ENCODE measurements at places on chromosomes 7 and 10. TPM values are rescaled to one million over a fixed set of nuclear protein-coding genes. Genes with fewer than 3 reads are reported as not detected.
A peak's percentile ranks its signal among the peaks of the same experiment; 100 is the strongest.

DNA sequence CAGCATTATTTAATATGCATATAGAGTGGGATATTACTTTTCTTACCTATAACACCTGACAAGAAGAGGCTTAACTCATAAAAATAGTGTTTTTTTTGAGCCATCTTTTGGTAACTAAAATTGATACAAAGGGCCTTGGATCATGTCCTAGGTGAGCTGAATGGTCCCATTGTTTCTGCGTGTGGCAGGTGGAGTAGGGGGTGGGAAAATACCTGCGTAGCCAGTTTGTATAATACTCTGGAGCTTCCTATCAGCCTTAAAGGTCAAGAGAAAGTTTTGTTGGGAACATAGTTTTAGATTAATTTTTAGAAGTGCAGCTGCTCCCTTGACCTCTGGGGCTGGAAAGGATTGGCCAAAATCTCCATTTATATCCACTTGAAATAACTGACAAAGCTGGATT, 244.6 kb downstream of the PHTF2 start:
- no peaks in the 10 kb centered on the region for H3K36me3 ChIP-seq
- DNase-seq, result no peak
- H3K4me3 ChIP-seq, result no peak overlapping the region
- H3K4me1 ChIP-seq, result no peaks in the 10 kb centered on the region
- H3K27ac ChIP-seq, result no peak overlapping the region
- no peaks in the 10 kb centered on the region for H3K27me3 ChIP-seq

DNA sequence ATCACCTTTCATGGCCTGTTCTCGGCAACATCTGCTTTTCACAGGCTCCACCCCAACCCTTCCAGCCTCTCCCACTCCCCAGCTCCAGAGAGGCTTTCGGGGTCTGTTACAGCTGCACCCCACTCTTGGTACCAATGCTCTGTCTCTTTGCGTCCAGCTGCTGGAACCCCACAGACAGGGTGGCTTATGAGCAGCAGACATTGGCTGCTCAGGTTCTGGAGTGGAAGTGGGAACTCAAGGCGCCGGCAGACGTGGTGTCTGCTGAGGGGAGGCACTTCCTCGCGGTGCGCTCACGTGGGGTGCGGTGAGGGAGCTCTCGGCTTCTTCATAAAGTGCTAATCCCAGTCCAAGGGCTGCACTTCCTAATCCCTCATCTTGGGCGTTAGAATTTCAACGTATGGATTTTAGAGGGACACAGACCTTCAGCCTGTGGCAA, 185.7 kb downstream of the ELFN1 start:
- no peaks in the 10 kb centered on the region for H3K27me3 ChIP-seq
- peak; percentile 29 for DNase-seq
- no peaks in the 10 kb centered on the region for H3K4me1 ChIP-seq
- no peak overlapping the region for H3K27ac ChIP-seq

DNA sequence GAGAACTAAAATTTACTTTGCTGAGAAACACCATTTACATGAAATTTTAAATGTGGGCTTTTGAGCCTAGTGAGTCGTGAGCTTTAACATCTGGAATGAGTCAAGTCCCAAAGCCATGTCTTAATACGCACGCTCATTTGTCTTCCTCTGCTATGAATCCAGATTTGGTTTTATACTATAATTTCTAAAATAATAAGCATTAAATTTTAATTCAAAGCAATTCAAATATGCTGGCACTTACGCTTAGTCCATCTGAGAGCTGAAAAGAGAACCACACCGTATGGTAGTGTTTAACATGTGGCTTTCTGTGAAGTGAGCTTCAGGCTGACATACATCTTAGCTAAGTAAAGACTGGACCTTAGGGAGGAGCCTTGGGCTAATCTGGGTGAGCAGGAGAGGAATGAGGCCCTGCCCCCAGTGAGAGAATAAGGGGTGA, 52.2 kb downstream of the CUBN start:
- H3K27ac ChIP-seq, result no peak overlapping the region
- no peak overlapping the region for H3K4me3 ChIP-seq
- H3K36me3 ChIP-seq, result no peaks in the 10 kb centered on the region
- DNase-seq, result no peak

GRCh38 chr10:106958589-106959361, 205.7 kb downstream of the SORCS1 start:
- H3K27me3 ChIP-seq, result no peaks in the 10 kb centered on the region
- no peaks in the 10 kb centered on the region for H3K36me3 ChIP-seq
- DNase-seq, result no peak
- peaks cover 14% of the 10 kb centered on the region for H3K4me1 ChIP-seq

- no peak overlapping the region for H3K27ac ChIP-seq
- no peak overlapping the region for H3K4me3 ChIP-seq
- no peak for DNase-seq
These were observed 45.3 kb upstream of the PPIF start for GRCh38 chr10:79301754-79302530.

DNA sequence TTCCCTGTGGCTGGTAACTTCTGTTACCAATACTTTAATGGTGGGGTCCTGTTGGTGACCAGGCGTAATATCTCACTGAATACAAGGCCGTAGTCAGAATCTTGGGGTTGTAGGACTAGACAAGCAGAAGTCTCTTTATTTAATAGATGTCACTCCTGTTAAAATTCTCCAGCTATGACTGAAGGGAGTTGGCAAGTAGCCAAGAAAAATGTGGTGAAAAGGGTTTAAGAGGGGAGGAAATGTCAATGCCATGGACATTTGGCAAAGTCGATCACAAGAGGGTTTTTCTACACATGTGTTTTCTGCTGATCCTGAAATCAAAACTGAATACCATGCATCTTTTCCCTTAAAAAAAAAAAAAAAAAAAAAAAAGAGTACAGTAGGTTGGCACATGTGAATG, 533.5 kb downstream of the AUTS2 start:
- no peak for DNase-seq
- H3K27me3 ChIP-seq, result no peaks in the 10 kb centered on the region
- H3K36me3 ChIP-seq, result no peaks in the 10 kb centered on the region

GRCh38 chr7:45001138-45001694, 1.2 kb downstream of the CCM2 start:
- H3K4me1 ChIP-seq, result peaks cover 17% of the 10 kb centered on the region
- peak overlapping the region; percentile 94 for H3K27ac ChIP-seq
- no peaks in the 10 kb centered on the region for H3K27me3 ChIP-seq
- no peaks in the 10 kb centered on the region for H3K36me3 ChIP-seq
- peak overlapping the region; percentile 59 for H3K4me3 ChIP-seq

GRCh38 chr10:116053910-116054309, 219.1 kb downstream of the GFRA1 start:
- no peak overlapping the region for H3K27ac ChIP-seq
- no peak overlapping the region for H3K4me3 ChIP-seq
- DNase-seq, result no peak
- no peaks in the 10 kb centered on the region for H3K36me3 ChIP-seq

- H3K36me3 ChIP-seq, result no peaks in the 10 kb centered on the region
- no peaks in the 10 kb centered on the region for H3K4me1 ChIP-seq
- no peak overlapping the region for H3K27ac ChIP-seq
- no peak for DNase-seq
- H3K4me3 ChIP-seq, result no peak overlapping the region
- no peaks in the 10 kb centered on the region for H3K27me3 ChIP-seq
These were observed 211.6 kb upstream of the MAGI2 start for GRCh38 chr7:79664884-79665676.

DNA sequence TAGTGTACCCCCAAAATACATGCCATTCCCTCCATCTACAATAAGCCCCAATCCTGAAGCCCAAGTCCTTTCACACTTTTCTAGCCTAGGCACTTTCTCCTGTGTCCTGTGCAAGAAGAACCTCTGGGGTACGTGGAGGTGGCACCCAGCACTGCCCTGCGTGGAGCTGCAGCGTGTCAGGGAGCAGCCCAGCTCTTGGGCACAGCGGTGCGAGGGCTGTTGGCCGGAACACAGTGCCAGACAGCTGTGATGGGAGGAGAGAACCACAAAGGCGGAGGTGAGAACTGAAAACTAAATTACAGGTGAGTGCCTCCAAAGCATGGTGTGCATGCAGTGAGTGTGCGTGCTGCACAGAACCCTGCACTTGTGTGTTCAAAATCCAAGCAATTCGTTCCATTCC, 621.3 kb upstream of the ADARB2 start:
- H3K27me3 ChIP-seq, result no peaks in the 10 kb centered on the region
- no peak overlapping the region for H3K27ac ChIP-seq
- no peak overlapping the region for H3K4me3 ChIP-seq
- H3K36me3 ChIP-seq, result no peaks in the 10 kb centered on the region

GRCh38 chr10:285216-285615, 150.0 kb downstream of the ZMYND11 start:
- no peaks in the 10 kb centered on the region for H3K27me3 ChIP-seq
- H3K4me1 ChIP-seq, result peaks cover 7% of the 10 kb centered on the region
- peaks cover 25% of the 10 kb centered on the region for H3K36me3 ChIP-seq
- no peak overlapping the region for H3K4me3 ChIP-seq
- DNase-seq, result peak; percentile 48
- no peak overlapping the region for H3K27ac ChIP-seq

DNA sequence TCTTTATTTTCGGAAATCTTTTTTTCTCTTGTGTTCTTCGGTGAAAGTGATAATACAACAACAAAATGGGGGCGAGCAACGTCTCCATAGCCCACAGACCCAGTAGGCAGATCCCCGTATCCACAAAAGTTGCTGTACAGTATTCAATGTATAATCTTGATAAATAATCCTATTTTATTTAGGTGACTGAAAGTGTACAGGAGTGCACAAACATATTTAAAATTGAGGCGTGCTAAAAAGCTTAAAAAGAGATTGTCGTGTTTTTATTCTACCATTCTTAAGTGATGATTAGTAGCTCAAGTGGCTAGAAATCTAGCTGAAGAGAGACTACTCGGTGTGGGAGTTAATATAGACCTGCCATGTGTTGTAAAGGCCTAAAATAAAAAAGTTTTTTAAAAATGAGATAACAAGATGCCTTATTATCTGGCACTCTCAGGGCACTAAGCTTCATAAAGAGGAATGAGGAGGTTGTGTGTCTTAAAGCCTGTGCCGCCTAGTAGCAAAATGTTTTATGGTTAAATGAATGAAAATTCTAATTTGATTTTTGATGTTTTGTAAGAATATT, 1.6 kb downstream of the CAPZA2 start:
- peak overlapping the region; percentile 99 for H3K27ac ChIP-seq
- no peak for DNase-seq
- peak overlapping the region; percentile 85 for H3K4me3 ChIP-seq

DNA sequence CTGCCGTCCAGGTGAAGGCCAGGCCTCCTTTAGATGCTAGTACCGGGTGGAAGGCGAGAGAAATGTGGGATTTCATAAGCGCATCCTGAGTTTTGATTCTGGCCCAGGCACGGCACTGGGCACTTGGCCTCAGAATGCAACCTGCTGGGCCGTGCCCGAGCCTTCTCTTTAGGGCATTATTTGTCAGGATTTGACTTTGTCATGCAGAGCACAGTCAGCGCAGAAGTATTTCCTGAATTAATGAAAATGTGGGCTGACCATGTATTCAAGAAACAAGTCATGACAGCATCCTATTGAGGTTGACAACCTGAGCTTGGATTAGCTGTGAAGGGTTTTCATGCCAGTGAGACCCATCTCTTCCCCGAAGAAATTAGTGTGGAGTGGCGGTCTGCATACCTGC, 34.4 kb downstream of the RCC1L start:
- H3K36me3 ChIP-seq, result peaks cover 16% of the 10 kb centered on the region
- H3K27ac ChIP-seq, result no peak overlapping the region
- no peaks in the 10 kb centered on the region for H3K4me1 ChIP-seq
- H3K4me3 ChIP-seq, result no peak overlapping the region
- H3K27me3 ChIP-seq, result no peaks in the 10 kb centered on the region

UCN3 gene
- total RNA-seq, result not detected

ZNF518A gene
- total RNA-seq, result 14.1 TPM

MBL2 gene
- total RNA-seq, result not detected

All from sigmoid colon (tissue), 7 donors.